Activated naive CD4-positive, alpha-beta T cell treated with anti-CD3 and anti-CD28 coated beads, Interleukin-2, amount 10 ng/mL, durations not matched to agents 7 days and 5 days (primary cell): ENCODE measurements at places on chromosomes 7 and 10.
A peak's percentile ranks its signal among the peaks of the same experiment; 100 is the strongest.

DNA sequence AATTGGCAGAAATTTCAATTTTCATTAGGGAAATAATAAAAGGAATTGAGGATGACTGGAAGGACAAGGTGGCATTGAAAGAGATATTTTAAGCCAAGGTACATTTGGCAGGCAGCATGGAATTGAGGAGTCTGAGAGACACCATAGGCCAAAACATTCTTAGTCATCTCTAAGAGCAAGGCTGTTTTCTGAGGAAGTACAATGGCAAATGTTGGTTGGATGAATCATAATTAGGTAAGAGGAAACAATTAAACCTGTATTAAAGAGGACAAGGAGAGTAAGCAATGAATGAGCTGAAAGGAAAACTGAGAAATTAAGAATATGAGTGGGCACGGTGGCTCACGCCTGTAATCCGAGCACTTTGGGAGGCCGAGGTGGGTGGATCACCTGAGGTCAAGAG is 86.3 kb downstream of the MRPL32 start:
- DNase-seq: no peak

DNA sequence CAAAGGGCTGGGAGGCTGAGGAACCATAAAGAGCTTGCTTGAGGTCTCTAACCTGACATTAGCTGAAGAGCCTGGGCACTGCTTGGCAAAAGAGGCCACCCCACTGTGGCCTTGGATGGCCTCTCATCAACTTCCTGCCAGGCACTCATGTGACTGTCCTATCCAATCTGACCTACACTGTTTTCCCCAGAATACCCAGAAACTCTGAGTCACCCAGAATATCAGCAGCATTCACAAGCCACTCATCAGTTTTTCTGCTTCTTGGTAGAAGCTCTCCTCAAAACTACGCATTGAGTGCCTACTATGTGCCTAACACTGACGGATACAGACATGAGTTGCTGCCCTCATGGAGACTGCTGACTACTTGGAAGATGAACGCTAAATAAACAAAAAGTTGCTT is 4.1 kb upstream of the NT5C2 start:
- DNase-seq: no peak

- DNase-seq: no peak
Measured at GRCh38 chr10:44467090-44467489, 82.2 kb upstream of the CXCL12 start.

DNA sequence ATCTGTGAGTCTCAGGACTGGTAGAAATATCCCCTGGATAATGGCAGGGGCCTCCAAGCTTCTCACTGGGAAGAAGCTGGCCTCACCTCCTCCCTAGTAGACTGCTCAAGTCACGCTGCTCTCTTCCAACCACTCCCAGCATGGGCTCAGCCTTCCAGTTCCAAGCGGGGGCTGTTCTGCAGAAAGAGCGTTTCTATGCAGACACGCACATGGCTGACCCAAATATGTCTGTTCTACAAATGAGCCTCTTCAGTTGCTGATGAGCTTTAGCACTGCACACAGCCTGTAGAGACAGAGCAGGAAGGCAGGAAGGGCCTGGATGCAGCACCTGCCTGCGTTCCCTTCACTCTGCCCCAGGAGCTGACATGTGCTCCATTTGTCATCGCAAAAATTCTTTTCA is 523.9 kb upstream of the MGMT start:
- DNase-seq: no peak

- DNase-seq: peak; percentile 31
Measured at GRCh38 chr7:64463636-64464375, 99.1 kb downstream of the ZNF680 start.

- DNase-seq: no peak
Measured at GRCh38 chr7:66238773-66239466, 33.8 kb downstream of the TPST1 start.

DNA sequence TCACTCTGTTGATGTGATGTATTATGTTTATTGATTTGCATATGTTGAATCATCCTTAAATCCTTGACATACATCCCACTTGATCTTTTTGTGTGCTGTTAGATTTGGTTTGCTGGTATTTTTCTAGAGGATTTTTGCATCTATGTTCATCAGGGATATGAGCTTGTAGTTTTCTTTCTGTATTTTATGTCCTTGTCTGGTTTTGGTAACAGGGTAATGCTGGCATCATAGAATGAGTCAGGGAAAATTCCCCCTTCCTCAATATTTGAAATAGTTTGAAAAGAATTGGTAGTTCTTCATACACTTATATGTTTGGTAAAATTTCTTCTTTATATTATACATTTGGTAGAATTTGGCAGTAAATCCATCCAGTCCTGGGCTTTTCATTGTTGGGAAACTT is 89.4 kb upstream of the SLC13A1 start:
- no peak for DNase-seq

GRCh38 chr10:61673360-61673759 is 10.6 kb downstream of the CABCOCO1 start:
- no peak for DNase-seq

GRCh38 chr7:2737771-2738540 is 50.0 kb downstream of the AMZ1 start:
- no peak for DNase-seq

DNA sequence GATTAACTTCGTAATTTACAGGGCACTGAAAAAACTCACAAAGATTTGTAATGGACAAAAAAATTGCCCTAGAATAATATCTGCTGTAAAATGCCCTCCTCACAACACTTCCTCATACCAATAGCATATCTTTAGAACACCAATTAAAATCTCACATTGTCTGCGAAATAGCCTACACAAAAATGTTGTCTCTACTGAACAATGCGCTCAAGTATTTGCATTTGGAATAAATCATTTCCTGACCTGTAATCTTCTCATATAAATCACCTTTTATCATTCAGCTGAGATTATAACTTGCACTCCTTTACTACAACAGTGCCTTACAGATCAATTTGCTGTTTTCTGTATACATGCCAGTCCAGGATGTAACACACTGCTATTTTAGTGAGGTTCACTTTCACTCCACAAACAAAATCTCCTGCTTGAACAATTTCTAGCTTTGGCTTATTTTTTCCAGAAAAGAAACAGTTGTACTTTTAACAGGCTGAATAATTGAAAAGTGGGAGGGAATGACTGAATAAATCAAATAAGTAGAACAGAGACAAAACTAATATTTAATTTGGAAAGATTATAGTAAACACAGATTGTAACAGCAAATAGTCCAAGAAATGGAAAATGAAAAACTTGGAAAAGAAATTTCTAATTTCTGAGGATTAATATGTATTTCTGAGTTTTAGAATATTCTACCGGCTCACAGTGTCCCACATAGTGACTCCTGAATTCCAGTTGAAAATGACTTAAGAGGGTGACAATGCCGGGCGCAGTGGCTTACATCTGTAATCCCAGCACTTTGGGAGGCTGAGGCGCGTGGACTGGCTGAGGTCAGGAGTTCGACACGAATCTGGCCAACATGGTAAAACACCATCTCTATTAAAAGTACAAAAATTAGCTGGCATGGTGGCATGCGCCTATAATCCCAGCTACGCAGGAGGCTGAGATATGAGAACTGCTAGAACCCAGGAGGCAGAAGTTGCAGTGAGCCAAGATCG is 30.6 kb downstream of the JMJD1C start:
- no peak for DNase-seq

GRCh38 chr10:9334270-9334669 is 1279.8 kb downstream of the GATA3 start:
- DNase-seq: no peak

DNA sequence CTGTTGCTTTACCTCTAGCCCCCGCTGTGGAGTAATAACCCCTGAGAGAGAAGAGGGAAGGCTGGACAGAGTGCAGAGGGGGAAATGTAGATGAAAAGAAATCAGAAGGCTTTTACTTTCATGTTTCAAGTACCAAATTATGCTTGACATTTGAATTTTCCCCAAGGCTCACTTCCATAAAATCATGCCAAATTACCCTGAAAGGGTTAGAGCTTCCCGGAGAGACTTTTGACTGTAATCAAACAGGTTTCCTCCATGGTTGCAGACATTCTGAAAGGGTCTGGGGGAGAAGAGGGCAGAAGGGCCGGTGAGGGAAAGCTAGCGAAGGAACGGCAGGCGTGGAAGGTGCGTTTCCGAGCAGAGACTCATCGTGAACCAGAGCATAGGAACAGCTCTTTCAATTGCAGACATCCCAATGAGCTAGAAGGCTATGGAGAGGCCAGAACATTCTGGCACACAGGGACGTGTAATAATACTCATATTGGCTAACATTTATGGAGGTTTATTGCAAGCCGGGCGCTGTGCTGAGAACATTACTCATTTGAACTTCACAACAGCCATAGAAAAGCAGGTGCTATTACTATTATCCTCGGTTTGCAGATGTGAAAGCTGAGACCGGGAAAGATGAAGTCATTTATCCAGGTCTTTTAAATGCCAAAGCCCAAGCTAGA is 620.8 kb upstream of the AUTS2 start:
- DNase-seq: no peak

DNA sequence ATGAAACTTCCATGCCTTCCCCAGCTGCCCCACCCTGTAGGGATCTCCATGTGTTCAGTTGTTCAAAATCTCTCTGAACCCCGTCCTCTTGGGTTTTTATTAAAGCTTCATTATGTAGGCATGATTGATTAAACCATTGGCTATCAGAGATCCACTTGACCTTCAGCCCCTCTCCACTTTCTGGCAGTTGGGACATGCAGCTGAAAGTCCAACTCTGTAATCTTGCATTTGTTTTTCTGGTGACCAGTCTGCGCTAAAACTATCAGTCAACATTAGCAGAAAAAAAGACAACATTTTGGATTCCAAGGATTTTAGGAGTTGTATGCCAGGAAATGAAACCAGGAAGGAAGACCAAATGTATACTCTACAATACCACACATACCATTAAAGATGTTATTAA is 1115.1 kb downstream of the XPNPEP1 start:
- no peak for DNase-seq

DNA sequence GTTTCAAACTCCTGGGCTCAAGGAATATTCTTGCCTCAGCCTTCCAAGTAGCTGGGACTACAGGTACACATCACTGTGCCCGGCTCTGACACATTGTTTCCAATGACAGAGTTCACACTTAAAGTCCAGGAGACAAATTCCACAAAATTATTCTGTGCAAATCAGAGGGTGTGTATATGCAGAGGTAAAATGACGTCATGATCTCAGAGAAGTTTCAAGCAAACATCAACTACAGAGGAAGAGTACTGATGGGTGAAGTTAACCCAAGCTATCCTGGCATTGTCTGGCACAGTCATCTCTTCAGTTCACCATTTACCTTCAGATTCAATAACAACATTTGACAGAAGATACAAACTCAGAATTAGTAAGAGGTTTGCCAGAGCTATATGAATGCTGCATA is 388.9 kb downstream of the HPSE2 start:
- DNase-seq: no peak

DNA sequence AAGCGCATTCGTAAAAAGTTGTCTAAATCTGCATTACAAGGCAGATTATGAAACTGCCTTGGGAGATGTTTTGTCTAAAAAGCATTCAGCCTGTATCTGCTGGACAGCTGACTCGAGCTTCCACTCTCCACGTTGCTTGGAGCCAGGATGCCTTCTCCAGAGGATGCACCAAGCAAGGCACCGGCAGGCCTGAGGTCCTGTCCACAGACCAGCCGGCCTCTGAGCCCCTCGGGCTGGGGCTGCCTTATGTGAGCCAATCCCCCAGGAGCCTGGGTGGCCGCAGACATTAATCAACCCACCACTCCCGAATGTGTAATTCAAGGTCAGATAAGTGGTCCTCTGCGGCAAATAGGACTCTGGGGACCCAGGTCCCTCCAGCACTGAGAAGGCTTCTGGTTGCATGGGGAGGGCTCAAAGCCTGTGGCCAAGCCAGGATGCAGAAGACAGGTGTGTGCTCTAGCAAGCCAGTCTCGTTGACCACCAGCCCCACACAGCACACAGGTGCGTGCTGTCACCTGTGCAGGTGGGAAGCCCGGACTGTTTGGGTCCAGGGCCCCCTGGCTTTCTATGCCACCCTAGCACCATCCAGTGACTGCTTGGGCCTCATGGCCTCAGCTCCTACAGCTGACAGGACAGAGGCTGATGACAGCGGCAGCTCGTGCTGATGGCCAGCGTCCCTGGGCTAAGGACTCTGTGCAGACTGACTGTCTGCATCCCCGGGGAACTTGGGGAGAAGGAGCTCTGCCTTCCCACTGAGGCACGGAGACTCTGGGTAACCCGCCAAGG is 4.8 kb upstream of the RET start:
- DNase-seq: no peak

DNA sequence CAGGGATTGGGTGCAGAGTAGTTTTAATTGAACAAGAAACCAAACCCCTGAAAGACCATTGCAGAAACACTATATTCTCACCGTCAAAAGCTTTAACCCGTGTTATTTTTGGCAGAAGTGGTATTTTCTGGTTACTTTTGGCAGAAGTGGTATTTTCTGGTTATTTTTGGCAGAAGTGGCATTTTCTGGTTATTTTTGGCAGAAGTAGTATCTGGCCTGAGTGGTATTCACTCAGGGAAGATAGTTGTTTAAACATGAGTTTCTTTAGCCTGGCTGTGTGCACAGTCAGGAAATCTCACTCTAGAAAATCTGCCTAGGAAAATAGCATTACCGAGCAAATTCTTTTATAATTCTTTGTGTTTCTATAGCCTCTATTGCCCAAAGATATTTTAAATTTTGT is 322.7 kb downstream of the GFRA1 start:
- DNase-seq: no peak

DNA sequence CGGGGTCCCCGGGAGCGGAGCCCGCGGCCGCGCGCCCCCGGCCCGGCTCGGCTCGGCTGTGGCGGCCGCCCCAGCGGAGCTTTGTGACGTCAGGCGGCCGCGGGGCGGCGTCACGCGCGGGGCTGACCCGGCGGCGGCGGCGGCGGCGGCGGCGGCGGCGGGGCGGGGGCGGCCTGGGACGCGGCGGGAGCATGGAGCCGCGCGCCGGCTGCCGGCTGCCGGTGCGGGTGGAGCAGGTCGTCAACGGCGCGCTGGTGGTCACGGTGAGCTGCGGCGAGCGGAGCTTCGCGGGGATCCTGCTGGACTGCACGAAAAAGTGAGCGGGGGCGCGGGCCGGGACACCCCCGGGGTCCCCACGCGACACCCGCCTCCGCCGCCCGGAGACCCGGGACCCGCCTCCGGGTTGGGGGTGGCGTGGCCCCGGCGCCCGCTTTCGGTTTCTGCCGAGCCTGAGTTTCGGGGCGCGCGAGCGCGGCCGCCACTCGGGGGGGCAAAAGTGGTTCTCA is at the start of gene PWWP2B:
Gene PWWP2B (plus strand): TSS at position 165 of the 506 bp plus-strand sequence. CDS start 27 bp downstream, at position 192.
- peak; percentile 80 for DNase-seq

- DNase-seq: peak; percentile 58
Measured at GRCh38 chr7:99386584-99387238, 12.2 kb downstream of the ARPC1B start.

DNA sequence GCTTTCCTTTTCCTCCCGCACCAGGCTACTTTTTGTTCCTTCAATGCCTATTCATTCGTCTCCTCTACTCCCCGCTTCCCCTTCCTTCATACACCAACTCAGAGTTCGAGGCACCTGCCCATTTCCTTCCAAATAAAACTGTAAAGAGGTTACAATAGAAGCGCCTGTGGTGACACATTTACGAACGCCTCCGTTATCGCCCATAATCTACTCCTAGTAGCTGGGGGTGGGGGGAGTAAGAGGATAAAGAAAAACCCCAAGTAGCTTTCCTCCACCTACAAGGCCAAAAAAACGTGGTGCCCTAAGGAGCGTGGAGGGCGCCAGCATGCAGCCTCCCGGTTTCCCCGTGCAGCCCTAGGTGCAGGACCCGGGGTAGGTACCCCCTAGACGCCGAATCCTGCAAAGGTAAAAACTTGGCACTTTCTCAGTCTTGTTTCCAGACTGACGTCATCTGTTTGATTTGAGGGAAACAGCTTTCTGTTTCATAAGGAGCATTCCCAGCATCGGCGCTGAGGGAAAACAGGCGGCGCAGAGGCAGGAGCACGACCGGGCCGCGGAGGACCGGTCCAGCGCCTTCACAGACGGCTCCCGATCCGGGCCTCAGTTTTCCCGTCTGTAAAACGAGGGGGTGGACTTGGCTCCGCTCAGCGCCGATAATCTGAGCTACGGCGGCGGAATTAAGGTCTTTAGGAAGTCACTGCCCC is 922 bp downstream of the PPA1 start:
- peak; percentile 58 for DNase-seq
